Caco-2 (cell line): ENCODE measurements at places on chromosomes 2 and 18.
A peak's percentile ranks its signal among the peaks of the same experiment; 100 is the strongest.

GRCh38 chr2:68452158-68452900 lies 14.8 kb downstream of the FBXO48 start:
- no peak for DNase-seq

- DNase-seq, result no peak
Measured at GRCh38 chr2:2708575-2709430, 377.7 kb upstream of the MYT1L start.

- DNase-seq, result no peak
Measured at GRCh38 chr2:217356781-217357180, 496.9 kb upstream of the TNP1 start.

DNA sequence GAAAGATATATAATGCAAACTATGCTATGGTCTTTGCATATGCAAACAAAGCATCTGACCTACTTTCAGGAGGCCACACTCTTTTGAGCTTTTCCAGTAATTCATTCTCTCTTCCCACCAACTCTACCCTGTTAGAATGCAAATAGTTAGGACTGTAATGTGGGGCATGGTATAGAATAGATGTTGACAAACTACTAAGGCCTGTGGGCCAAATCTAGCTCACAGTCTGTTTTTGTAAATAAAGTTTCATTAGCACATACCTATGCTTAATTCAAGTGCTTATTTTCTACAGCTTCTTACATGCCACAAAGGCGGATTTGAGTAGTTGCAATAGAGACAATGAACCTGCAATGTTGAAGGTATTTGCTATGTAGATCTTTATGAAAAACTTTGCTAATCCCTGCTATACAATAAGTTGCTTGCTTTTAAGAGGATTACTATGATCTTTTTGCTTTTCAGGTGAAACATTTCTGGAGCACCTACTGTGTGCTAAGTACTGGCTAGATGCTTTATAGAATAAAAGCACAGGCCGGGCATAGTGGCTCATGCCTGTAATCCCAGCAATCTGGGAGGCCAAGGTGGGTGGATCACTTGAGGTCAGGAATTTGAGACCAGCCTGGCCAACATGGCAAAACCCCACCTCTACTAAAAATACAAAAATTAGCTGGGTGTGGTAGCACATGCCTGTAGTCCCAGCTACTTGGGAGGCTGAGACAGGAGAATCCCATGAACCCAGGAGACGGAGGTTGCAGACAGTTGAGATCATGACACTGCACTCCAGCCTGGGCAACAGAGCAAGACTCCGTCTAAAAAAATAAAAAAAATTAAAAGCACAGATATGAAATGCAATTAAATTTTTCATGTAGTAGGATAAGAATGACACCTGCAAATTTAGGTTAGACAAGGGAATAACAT lies 267.8 kb downstream of the DPP10 start:
- no peak for DNase-seq

DNA sequence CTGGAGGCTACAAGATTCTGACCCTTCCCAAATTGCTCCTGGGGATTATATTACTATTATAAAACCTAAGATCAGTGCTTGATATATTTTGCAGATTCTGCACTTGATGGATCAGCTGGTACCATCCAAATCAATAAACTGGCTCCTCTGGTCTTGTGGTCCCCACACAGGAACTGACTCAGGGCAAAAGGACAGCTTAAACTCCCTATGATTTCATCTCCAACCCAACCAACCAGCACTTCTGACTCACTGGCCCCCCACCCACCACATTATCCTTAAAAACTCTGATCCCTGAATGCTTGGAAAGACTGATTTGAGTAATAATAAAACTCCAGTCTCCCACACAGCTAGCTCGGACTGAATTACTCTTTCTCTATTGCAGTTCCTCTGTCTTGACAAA lies 82.1 kb downstream of the TMEM163 start:
- DNase-seq, result no peak

DNA sequence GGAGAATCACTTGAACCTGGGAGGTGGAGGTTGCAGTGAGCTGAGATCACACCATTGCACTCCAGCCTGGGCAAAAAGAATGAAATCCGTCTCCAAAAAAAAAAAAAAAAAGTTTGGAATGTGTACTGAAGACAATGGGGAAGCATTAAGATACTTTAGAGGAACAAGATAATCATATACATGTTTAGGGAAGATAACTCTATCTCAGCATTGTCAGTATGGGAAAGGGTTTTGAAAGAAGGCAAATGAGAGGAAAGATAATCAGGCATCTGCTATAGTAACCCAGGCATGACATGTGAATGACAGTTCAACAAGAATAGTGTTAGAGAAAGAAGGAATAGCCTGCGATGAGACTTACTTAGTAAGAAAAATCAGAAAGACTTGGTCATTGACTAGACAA lies 112.0 kb downstream of the ATAD2B start:
- DNase-seq, result no peak

DNA sequence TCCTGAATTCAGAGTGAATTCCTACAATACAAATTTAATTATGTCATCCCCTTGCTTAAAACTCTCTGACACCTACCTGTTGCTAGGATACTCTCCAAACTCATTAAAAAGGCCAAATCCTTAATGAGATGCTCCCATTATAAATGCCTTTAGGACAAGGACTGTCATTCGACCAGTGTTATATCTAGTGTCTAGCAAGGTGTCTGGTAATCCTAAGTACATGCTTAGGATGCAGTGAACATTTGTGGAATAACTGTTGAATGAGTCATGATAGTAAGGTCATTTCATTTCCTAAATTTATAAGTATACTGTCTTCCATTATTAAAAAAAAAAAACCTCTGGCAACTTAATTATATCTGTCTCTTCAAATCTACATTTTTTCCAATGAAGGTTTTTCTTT lies 588.9 kb upstream of the NRXN1 start:
- DNase-seq, result no peak

- no peak for DNase-seq
Measured at GRCh38 chr18:12007063-12007462, 25.8 kb downstream of the IMPA2 start.

DNA sequence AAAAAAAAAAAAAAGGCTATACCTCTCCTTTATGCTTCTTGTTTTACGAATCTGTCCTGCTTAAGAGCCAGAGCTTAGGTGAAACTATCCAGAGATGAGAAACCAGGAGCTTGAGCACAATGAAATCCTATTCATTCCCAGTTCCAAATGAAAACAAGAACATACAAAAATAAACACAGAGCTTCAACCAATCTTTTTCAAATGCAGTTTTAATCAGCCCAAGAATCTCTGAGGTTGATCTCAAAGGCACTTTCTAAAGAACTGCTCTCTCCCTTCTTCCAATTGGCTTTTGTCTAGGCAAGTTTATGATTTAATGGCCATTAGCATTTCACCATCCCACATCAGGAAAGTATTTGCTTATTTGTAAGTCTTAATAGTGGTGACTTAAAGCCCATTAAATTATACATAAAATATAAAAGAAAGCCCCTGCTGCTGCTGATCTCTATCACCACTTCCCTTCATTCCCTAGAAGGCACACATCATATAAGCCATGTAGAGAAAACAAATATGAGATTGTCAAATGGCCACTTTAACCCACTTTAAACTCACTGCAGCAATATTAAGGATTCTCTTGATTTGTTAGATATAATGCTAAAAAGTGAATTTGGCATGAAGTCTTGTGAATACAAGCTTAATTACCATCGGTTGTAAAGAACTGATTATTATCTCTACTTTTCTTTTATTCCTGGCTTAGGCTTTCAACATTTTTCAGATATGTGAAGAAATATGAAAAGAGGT lies 29.3 kb upstream of the SCN9A start:
- DNase-seq, result no peak

- DNase-seq, result no peak
Measured at GRCh38 chr2:176090862-176091261, 1.7 kb upstream of the HOXD13 start.

DNA sequence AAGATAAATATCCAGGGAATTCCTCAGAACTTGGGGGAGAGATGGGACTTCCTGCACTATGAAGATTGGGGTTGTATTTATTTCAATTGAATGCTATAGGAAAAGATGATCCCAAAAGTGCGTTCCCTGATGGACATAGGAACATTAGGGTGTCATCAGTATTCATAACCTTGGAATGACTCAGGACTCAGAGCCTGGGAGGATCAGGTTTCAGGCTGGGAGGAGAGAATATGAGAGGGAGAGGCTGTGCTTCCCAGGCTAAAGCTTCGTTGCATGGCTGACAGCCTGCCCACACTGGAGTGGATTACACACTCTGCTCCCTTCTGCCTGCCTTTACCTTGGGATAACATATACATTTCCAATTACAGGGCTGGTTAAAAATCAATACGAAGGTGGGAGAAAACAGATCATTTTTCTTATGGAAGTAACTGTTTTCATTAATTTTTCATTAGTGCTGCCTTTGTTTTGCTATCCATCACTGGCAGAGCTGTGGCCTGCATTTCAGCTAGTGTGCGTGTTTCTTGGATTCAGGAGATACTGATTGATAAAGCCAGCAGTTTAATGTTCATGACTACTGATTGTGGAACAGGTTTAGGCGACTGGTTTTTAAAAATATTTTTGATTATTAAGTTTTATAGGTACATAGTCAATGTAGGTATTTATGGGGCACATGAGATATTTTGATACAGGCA lies 118.7 kb downstream of the KCTD1 start:
- DNase-seq, result no peak

- peak; percentile 77 for DNase-seq
Measured at GRCh38 chr2:191758518-191759507, 80.9 kb downstream of the NABP1 start.

DNA sequence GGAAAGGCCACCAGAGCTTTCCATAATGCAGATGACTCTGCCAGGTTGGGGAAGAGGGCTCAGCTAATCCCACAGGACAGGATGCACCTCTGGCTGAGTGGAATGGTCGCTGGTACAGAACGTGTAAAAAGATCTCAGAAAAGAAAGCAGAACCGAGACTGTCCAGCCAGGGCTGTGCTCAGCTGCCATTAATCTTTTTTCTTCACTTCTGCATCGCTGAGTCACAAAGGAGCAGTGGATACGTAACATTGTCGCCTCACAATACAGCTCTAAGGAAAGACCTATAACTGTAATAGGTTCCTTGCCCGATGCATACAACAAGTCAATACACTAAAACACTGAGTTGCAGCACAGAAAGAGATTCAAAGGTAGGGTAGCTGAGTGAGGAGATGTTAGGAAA lies 354.2 kb downstream of the EN1 start:
- DNase-seq, result no peak

DNA sequence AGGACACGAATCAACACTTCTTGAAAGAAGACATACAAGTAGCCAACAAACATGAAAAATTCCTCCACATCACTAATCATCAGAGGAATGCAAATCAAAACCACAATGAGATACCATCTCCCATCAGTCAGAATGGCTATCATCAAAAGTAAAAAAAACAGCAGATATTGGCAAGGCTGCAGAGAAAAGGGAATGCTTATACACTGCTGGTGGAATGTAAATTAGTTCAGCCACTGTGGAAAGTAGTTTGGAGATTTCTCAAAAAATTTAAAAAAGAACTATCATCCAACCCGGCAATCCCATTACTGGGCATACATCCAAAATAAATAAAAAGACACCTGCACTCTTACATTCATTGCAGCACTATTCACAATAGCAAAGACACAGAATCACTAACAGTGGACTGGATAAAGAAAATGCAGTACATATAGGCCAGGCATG lies 78.7 kb downstream of the GRB14 start:
- DNase-seq, result no peak

DNA sequence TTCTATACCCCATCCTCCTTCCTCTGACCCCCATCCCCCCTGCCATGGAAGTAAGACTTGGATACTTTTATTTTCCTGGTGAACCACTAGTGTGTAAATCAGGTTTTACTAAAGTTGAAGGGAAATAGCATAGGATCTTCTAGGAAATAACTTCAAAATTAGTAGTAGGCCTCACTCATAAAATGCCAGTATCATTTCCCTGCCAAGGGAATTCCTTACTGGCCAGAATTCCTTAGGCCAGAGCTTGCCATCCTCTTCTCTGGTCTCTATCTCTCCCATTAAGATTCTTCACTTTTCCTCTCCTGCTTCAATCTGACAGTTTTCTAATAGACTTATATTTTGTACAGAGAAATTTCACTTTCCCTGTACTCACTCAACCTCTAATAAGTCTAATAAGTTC lies 322.8 kb upstream of the TANK start:
- no peak for DNase-seq

GRCh38 chr2:236862526-236862925 lies 223.2 kb upstream of the COPS8 start:
- DNase-seq, result no peak

DNA sequence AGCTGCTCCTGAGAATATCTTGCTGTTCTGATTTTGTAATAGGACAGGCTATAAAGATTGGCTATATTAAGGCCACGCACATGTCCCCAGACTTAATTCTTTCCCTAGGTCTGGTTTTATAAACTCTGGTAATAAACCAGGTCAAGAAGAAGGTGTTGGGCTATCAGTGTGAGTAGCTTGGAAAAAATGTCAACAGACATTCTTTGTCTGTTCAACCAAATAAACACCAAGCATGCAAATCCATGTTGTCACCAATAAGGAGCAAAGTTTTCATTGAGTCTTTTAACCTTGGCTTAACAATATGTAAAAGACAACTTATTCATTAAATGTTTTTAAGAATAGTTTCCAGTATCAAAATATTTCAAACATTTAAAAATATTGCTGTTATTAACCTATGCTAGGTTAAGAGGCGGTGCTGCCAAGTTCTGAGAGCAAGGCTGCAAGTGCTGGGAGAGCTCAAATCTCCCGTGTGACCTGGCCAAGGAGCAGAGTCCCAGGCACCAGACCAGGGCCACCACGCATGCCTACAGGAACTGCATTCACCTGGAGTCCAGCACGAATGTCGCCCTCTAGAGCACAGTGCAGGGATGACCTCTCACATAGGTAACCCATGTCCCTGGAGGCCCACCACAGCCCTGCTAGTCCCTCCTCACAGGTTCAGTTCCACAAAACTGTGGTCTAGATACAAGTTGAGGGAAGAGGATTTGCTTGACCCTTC lies 120.5 kb upstream of the POU3F3 start:
- DNase-seq, result peak; percentile 70

GRCh38 chr2:105909215-105909614 lies 164.5 kb downstream of the NCK2 start:
- no peak for DNase-seq

DNA sequence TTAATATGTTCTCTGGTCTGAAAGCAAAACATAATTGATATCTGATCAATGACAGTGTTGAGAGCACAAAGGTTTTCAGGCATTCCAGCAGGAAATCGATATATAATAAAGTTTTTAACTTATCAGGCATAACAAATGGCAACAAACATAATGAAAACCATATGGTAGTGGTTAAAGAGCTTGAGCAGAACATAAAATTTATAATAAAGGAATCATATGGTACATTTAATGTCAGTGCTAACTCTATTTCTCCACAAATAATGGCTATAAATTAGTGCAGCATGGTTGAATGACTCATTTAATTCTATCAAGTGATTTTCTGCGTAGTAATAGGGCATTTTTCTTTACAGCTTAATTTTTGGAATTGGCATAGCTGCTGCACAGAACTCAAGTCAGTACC lies 306.2 kb downstream of the FSIP2 start:
- no peak for DNase-seq

GRCh38 chr18:26919627-26920026 lies 54.1 kb upstream of the AQP4 start:
- no peak for DNase-seq

GRCh38 chr2:62884514-62884913 lies 166.1 kb upstream of the OTX1 start:
- no peak for DNase-seq

- DNase-seq, result no peak
Measured at GRCh38 chr2:189153619-189154018, 25.9 kb downstream of the COL5A2 start.
